NCI-H82 (cell line): ENCODE measurements at places on chromosomes 6 and 20.
A peak's percentile ranks its signal among the peaks of the same experiment; 100 is the strongest.

- DNase-seq: no peak
Measured at GRCh38 chr20:46600286-46600752, 49.9 kb upstream of the OCSTAMP start.

DNA sequence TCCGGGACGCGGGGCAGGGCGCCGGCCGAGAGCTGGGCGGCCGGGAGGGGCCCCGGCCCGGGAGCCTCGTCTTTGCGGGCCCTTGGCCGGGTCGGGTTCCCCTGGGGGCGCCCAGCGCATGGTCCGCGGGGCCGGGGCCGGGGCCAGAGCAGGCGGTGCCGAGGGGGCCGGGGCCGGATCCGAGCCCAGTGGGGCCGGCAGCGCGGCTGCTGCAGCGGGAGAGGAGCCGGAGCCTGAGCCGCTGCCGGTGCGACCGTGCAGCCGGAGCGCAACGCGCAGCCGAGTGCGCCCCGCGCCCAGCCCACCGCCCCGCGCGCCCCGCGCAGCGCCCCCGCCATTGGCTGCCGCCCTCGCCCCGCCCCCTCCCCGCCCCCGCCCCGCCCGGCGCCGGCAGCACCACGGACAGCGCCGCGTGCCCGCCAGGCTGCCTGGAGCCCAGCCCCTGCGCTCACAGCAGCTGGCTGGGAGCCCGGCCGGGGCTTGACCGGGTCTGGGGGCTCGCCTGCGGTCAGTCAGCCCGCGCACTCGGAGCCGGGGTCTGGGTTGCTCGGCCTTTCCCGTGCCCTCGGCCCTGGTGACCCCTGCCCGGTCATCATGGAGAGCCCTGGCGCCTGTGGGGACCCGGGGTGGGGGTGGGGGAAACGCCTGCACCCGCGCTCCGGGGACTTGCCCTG, at the start of gene HRH3:
TSS of gene HRH3 (minus strand) at position 287 of the 674 bp plus-strand sequence. CDS start 308 bp downstream, outside the sequence.
- DNase-seq: peak; percentile 79

GRCh38 chr6:45415788-45416518, 38.2 kb upstream of the SUPT3H start:
- DNase-seq: no peak

DNA sequence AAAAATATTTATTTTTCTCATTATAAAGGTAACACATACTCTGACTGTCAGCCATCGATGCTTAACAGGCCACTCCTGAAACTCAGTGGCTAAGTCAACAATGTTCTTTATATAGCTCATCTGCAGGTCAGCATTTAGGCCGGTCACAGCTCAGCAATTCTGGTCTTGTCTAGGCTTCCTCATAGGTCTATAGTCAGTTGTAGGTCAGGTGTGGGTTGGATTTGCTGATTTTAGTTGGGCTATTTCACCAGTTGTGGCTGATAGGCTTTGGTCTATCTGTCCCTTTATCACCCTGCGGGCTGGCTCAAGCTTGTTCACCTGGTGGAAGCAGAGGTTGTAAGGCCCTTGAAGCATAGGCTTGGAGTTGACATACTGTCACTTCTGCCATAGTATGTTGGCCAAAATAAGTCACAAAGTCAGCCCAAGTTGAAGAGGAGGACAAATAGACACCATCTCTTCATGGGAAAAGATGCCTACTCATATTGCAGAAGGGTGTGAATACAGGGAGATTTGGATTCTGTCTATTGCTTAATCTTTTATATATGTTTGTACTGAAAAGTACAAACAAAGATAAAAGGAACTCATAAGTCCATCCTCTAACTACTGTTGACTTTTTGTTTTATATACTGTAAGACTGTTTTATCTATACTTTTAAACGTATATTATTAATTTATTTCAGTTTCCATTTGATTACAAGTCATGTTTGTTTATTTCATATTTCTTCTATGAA, 75.0 kb downstream of the BCKDHB start:
- no peak for DNase-seq

DNA sequence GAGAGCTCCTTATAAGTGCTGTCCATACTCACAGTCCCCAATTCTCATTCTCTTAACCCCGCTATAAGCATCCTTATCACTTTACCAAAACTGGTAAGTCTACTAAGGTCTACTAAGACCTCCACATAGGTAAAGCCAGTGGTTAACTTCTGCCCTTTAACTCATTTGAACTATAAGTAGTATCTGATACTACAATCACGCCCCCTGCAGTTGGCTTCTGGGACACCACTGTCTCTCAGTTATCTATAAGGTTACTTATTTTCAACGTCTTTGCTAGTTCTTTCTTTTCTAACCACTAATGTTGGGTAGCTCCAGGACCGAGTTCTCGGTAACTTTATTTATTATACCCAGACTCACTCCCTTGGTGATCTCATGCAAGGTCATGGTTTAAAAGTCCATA, 142.6 kb downstream of the ARHGAP18 start:
- peak; percentile 49 for DNase-seq

- DNase-seq: no peak
Measured at GRCh38 chr6:53664623-53665022, 933 bp downstream of the KLHL31 start.

DNA sequence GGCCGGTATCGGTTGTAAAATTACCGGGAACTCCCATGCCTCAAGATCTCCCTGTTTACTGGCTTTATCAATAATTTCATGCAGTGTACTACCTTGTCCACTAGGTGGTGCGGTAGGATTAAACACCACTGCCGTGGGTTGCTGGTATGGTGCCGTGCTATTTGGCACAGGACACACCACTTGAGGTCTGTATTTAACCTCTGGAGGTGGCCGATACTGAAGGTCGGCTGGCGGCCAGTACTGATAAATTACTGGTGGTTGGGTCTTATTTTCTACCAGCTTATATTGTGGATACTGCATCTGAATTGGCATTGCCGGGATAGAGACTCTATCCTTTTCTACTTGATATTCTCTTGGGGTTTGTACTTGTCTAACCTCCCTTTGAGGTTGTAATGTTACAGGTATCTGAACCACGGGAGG, 14.3 kb upstream of the PTCRA start:
- peak; percentile 94 for DNase-seq

DNA sequence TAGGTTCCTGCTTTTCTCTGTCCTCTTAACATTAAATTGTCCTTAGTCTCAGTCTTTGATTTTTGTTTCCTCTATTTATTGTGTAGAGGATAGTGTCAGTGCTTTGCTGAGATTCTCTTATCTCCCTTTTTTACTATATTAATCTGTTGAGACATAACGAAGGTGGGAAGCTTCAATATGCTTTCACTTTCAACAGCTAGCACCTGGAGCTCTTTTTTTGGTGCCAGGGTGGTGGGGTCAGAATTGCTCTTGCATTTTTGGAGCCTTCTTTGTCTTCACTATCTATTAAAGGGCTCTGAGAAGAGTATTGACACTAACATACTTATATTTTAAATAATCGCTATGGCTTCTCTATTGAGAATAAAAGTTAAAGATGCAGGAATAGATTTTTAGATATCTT, 97.1 kb upstream of the EPHA7 start:
- DNase-seq: no peak

DNA sequence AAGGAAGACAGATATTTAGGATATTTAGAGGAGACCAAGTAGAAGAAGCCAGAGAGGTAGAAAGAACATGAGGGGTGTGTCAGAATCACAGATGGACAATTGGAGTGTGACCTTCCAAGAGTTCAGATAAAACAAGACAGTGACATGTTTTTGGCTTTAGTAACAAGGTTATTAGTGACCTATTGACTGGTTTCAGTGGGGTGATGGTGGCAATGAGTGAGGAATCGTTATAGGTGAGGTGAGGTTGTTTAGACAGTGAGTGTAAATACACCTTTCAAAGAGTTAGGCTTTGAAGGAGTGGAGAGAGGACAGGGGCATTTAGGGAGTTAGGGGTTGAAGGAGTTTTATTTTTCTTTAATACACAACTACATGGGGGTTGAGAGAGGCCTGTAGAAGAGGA, 3.2 kb downstream of the SNRNP48 start:
- DNase-seq: no peak

- DNase-seq: no peak
Measured at GRCh38 chr6:63504777-63505384, 67.4 kb upstream of the LOC128125822 start.
